NCI-H1436 (cell line): ENCODE measurements at places on chromosomes 7 and 10.
A peak's percentile ranks its signal among the peaks of the same experiment; 100 is the strongest.

- DNase-seq = no peak
Observed at GRCh38 chr10:121532292-121532864, 65.9 kb downstream of the FGFR2 start.

- DNase-seq = no peak
Observed at GRCh38 chr7:154380771-154381170, 328.6 kb downstream of the DPP6 start.

DNA sequence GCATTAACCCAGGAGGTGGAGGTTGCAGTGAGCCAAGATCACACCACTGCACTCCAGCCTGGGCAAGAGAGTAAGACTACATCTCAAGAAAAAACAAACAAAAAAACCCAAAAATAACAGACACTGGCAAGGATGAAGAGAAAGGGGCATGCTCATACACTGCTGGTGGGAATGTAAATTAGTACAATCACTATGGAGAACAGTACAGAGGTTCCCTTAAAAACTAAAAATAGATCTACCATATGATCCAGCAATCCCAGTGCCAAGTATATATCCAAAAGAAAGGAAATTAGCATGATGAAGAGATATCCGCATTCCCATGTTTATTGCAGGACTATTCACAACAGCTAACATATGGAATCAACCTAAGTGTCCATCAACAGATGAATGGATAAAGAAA lies 66.4 kb upstream of the PLA2G12B start:
- DNase-seq = no peak

DNA sequence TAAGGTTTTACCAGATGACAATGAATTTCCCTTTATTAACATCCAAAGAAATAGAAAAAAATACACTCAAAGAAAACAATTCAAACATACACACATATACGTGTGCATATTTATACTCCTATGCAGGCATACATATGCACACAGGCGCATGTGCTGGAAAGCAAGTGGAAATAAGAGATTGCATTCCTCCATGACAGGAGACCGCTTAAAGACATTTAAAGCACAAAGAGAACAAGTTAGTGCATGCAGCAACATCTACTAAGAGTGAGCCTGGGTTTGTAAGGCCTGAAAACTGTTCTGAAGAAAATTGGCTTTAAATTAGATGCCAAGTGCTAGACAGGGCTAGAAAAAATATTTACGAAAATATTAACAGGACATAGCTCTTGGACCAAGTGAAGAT lies 40.1 kb upstream of the PPP1R17 start:
- DNase-seq = no peak

- DNase-seq = peak; percentile 32
Observed at GRCh38 chr7:101172005-101172853, 6.9 kb upstream of the VGF start.
